ENCODE measurements at places on chromosomes 2 and 18.

DNA sequence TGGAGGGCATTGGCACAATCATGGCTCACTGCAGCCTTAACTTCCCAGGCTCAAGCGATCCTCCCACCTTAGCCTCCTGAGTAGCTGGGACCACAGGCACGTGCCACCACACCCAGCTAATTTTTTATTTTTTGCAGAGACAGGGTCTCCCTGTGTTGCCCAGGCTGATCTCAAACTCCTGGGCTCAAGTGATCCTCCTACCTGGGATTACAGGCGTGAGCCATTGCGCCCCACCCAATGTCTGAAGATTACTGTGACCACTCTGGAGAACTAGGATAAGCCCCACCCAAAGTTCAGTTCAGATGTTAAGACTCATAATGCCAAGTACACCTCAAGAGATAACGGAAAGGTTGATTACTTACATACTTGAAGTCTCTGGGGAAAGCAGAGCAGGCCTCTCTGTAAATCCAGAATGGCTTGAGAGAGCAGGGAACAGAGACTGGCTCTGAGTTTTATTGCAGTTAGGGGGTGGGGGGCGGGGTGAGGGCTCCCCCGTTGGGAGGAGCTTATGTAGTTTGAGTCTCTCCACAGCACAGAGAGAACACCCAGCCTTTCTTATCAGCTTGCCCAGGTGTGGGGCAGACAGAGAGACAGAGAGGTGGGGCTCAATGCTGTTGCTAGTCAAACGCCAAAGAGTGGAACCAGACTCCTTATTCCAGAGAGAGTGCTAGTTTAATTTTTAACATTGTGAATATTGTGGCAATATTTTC is 26.5 kb upstream of the ERICH2 start:
- DNase-seq = no peak

DNA sequence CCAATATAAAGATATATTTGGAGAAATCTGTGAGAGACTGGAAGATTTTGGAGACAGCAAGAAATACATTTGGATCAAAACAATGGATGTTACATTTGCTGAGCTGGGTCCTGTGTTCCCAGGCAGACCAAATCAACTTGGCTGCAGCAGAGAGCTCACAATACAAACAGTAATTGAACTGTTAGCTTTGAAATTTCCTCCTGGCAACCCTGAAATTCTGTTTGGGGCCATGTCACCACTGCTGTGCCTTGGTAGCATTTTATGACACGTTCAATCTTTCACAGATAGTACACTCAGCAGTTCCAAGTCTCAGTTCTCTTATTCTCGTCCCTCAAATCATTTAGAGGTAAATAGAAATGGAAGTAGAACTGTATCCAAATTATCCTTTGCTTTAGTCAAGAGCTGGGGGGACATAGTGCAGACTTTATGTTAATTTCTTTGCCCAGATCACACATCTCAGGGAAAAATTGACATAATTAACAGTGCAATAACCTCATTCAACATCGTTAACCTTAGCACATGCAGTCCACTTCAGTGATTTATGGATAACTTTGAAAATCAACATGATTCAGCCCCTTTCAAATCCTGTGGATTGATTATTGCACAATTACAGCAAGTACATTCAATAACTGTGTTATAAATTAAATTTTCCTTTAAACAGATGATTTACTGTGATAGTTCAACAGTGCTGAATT is 277.4 kb upstream of the MC4R start:
- DNase-seq = no peak

DNA sequence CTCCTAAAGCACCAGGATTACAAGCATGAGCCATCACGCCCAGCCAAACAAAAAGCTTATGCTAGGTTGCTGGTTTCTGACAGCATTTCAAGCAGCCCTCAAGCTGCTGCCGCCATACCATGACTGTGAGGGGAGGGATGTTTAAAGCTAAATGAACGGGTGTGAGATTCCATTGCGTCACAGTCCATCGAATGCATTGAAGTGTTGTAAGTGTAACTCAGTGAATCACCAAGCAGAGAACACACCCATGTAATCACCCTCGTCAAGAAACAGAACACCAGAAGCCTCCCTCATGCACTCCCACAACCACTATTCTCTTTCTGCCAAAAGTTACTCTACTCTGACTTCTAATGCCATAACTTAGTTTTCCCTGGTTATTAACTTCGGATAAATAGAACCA is 32.8 kb upstream of the MC5R start:
- DNase-seq = no peak

DNA sequence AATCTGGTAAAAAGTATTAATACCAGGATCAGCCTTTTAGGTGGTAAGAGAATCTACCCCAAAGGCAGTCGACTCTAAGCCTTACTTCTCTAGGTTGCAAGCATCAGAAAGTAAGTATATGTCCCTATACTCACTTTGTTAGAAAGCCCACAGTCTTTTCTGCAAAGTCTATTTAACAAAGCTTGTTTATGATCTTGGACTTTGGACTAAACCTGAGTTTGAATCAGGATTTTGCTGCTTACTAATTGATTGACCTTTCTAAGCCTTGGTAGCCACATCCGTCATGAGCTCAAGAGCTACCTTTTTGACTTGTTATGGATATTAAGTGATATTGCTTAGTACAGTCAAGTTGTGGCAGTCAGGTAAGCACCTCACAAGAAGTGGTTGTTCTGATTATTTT is 18.4 kb downstream of the FMNL2 start:
- DNase-seq = no peak

GRCh38 chr2:88824951-88825350 is 133.5 kb downstream of the RPIA start:
- DNase-seq = no peak

GRCh38 chr2:230498506-230499107 is 82.6 kb downstream of the SP100 start:
- DNase-seq = no peak

DNA sequence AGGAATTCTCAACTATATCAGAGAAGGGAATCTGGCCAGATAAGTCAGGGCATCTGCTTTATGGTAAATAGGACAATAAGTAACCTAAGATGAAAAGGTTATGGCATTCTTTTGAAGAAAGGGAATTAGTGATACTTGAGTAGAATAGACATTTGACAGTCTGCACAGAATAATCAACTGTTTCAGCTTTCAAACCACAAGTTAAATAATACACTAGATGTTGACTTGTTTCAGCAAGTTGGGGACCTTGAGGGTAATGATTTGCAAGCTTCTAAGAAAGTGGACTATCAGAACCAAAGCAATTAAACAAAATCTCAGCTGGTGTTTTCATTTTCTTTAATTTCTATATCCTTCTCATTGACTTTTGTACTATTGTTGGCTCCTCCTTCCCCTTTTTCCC is 54.5 kb downstream of the SLC39A10 start:
- no peak for DNase-seq

DNA sequence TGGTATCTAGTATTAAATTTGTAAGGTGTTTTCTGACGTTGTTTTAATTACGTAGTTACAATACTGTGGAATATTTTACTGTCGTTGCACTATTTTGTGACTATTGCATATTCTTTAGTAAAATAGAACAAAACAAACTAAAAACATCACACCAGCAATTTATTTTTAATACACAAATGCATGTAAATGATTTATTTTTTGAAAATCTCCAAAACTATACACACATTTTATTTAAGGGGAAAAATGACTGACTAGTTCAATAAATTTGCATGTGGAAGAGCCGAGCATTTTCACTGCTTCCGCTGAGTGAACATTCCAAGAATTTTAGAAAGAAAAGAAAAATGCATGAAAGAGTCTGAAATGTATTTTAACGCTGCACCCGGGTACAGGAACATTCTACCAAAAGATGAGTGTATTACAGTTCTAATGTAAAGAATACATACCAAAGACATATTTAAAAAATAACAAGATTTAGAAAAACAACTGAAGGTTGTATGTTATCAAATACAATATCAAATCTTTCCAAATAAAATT is 257.7 kb downstream of the MEIS1 start:
- DNase-seq = no peak

DNA sequence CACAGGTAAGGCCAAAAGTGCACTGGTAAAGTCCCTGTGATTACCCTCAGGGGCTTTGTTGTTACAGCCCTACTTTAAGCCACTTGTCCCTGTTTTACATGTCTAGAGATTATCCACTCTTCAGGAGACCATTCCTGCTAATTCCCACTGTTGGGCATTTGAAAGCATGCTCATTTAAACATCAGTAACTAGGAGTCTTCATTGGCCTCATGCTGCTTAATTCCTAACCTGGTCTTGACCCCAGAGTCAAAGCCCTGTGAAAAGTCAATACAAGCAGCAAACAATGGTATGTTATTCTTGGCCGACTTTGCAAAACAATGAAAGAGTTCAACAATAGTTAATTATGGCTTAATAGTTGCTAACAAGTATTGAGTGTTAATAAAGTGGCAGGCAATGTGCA is 23.2 kb downstream of the AFF3 start:
- DNase-seq = no peak

GRCh38 chr2:107437265-107437664 is 389.4 kb upstream of the RGPD4 start:
- DNase-seq = no peak

DNA sequence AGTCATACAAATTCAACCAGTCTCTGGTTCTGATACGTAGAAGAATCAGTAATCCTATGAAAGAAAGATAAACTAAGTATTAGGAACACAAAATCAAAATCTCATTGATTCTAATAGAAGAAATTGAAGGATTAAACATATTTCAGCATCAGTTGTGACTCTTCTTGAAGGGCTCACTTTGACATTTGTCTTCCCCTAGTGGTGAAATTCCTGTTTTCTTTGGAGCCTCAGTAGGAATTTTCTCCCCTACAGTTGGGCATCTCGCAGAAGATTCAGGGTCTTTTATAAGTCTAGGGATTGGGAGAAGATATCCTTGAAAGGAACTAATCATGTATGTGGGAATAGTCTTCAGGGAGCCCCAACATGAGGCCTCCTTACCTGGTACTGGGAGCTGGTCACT is 2.8 kb upstream of the CRYGB start:
- DNase-seq = no peak

GRCh38 chr2:238159661-238160205 is 963 bp downstream of the ERFE start:
- no peak for DNase-seq

- DNase-seq = no peak
Observed at GRCh38 chr2:101419096-101419663, 31.9 kb upstream of the CREG2 start.

- no peak for DNase-seq
Observed at GRCh38 chr18:37361335-37362157, 204.1 kb downstream of the CELF4 start.

GRCh38 chr2:98935777-98936352 is at the start of gene CRACDL:
Gene CRACDL (minus strand): TSS chr2:98936225. CDS start chr2:98846800, 89,425 bp downstream.
- no peak for DNase-seq

GRCh38 chr18:58859907-58860306 is 4.8 kb upstream of the ZNF532 start:
- no peak for DNase-seq

- DNase-seq = no peak
Observed at GRCh38 chr2:152532241-152532640, 185.0 kb downstream of the PRPF40A start.

DNA sequence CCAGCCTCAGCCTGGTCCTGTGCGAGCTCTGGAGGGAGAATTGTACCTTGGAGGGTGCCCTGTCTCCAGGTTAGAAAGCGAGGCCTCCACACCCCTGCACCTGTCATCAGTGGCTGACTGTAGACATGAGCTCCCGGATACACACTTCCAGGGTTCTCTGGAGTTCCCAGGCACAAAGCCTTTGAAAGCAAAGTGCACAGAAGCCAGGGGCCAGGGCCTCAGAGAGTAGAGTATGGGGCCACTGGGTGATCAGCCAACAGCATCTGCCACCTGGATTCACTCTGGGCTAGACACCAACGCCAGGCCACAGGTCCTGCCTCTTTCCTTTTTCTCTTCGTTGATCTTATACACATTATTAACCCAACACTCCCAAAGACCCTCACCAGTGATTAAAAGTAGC is 239.4 kb upstream of the HDAC4 start:
- DNase-seq = no peak

DNA sequence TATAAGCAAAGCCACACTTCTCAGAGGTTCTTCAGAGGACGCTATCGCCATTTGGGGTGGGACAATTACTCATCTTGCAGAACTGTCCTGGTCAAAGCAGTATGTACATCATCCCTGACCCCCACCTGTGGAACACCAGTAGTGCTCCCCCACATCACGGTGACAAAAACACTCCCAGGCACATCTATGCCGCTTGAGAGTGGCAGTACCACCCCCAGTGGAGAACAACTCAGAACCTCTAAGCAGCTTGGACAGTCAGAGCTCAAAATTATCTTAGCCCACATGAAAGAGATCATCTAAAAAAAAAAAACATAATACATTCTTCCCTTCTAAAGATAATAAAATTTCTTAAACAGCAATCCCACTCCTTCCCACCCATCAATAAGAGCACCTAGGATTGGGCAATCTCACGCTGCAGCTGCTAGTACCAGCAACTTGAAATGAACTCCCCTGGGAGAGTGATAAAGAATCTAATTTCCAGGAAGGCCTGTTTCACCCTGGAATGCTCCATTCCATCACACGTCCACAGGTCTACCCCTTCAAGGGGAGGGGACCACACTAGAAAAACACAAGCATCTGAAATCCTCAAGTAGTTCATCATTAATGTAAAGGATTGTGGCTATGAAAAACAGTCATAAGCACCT is 31.7 kb downstream of the LRP2 start:
- no peak for DNase-seq

DNA sequence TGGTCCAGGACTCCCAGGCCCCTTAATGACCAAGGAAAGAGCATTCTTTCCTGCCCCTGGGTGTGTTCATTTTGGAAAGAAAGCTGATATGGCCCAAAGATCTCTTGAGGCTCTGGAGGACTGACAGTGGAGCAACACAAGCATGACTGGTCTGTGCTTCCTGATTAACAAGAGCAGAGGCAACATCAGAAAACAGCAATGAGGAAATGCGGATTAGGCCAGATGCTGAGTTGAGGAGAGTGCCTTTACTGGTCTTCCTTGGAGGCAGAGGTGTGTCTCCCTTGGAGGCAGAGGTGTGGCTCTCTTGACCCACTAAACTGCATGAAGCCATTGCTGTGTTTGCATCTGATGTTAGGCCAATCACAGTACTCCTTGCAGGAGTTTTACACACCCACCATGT is 19.9 kb downstream of the IL36B start:
- DNase-seq = no peak

GRCh38 chr2:96541398-96542152 is 5.0 kb downstream of the ARID5A start:
- no peak for DNase-seq

DNA sequence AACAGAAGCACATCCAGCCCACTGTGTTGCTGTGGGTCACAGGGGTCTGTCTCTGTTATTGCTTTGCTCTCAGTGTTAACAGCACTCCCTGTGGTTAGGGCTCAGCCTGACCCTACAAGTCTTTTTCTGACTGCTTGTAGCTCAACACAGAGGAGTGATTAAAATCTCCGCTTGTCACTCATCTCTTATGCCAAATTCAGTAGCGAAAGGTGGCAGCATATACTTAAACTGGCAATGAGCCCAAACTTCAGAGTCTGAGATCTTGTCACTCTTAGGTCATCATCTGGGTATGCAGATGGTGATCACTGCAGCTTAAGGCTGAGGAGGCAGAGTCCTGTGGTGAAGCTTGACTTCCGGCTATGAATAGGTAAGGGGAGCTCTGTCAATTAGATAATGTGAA is 63.3 kb upstream of the CSRNP3 start:
- no peak for DNase-seq
